ENCODE measurements at places on chromosomes 11 and 22. TPM values are rescaled to one million over a fixed set of nuclear protein-coding genes. Genes with fewer than 3 reads are reported as not detected.

The SORL1 gene
- total RNA-seq, result 7.6 TPM

The POU2AF1 gene
- total RNA-seq, result 2.9 TPM

The CLDN5 gene
- total RNA-seq, result 65.7 TPM

The MMP7 gene
- 13.8 TPM for total RNA-seq

The OR6A2 gene
- total RNA-seq, result 1.0 TPM

The CECR2 gene
- total RNA-seq, result 6.3 TPM

The NXPE2 gene
- total RNA-seq, result not detected

The PGM2L1 gene
- 1.0 TPM for total RNA-seq

The SYTL2 gene
- 77.4 TPM for total RNA-seq

DNA sequence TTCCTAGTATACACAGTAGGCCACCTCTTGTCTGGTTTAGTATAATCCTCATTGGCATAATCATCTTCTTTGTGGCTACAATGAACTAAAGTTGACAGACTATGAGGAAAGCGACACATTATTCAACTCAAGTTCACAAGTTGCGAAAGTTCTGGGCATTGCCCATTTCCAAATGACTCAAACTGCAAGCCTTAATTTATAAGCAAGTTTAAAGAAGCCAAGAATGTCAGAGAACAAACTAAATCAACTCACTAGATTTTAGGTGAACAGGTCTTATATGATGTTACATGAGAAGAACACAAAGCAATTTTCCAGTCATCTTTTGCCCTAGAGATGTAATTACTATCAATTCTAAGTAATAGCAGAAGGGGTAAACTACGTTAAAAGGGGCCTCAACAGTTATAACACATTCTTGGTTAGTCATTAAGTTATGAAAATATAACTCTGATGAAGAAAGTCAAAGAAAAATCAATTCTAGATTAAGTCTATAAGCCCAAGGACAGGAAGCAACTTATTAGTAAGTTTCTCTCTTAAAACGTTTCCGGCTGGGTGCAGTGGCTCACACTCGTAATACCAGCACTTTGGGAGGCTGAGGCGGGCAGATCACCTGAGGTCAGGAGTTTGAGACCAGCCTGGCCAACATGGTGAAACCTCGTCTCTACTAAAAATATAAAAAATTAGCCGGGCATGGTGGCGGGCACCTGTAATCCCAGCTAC lies 21.5 kb downstream of the PICALM start:
- no peak for DNase-seq

DNA sequence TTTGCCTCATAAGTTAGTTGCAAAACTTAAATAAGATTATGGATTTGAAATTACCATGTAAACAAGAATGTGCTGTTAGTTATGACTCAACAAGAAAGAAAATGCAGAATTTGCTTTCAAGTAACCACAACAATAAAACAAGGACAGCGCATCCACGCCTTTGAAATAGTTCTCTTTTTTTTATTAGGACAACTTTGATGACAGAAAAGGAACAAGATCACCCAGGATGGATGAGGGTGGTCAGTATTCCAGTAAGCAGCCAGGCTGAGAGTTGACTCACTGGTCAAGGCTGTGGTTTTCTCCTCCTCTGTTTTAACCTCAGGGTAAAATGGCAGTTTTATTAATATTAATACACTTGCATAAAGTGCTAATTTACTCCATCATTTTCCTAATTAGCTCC lies 544.4 kb downstream of the OPCML start:
- no peak for DNase-seq

GRCh38 chr11:104765401-104766095 lies 132.7 kb downstream of the CASP12 start:
- DNase-seq, result no peak

GRCh38 chr11:124788521-124788920 lies 11.7 kb downstream of the MSANTD2 start:
- DNase-seq, result no peak

DNA sequence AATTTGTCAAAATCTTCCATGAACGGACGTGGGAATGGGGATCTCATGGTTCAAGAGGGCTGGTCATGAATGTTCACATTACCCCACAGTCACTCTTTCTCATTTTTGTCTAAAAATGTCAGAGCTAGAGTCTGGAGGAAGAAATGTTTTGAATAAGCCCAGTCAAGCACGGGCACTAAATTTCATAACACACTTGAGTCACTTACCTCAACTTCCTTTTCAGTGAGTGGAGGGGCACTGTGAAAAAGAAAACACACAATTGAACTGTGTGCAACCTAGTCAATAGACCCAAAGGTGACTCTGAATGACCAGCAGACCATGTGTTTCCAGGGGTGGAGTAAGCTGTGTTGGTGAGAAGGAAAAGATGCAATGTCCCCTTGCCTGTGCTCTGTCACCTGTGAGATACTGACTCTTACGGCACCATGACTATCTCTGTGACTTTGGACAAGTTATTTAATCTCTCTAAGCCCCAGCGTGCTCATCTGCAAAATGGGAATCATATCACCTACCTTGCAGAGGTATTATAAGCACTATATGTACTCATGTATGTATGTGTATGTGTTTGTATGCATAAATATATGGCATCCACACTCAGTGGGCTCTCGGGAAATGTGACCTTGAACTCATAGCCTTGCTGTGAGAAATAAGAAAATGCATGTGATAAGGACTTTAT lies 38.2 kb upstream of the LYVE1 start:
- no peak for DNase-seq

DNA sequence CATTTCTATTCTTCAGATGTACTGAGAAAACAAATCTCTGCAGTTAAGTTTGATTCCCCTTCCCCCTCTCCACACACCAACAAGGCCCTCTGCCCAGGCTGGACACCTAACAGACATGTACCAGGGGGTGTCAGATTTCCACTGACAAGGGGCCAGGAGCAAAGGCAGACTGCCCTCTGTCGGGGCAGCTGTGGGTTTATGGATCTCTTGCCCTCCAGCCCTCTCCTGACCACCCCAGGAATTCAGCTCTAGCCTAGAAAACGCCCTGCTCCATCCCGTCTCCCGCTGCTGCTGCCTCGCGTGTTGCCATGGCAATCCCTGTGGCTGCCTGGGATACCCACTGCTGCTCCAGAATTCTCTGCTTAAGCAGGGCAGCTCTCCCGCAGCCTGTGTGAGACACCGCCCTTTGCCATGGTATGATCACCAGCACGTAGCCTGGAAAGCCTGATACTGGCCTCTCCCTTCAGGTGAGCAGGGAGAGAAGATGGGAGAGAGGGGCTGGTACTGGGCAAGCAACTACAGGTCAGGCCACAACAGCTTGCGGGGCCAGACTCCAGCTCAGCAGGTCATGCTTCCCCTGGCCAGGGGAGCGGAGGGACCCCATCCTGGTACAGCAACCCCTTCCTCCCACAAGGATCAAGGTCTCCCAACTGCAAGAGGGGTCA lies 41.6 kb downstream of the BUD13 start:
- DNase-seq, result no peak

GRCh38 chr11:80122211-80122610 lies 681.4 kb upstream of the TENM4 start:
- DNase-seq, result no peak

DNA sequence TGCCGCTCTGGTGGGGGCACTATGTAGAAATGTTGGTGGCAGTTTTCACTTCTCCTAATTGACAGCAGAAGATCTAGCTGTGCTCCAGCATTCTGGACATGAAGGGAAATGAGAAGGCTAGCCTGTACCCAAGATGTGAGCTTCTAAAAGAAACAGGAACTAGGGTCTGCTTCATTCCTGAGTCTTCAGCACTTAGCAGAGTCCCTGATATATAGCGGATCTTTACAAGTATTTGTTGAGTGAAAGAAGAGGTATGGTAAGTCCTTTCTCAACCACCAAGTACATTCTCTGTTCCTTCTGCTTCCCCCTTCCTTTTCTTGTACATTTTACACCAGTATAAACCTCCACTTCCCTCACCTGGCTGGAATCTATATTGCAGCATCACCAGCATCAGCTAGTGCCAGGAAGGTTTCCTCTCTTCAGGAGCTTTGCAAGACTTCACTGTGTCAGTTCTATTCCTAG lies 408.3 kb upstream of the CADM1 start:
- no peak for DNase-seq

- no peak for DNase-seq
These were observed 77.2 kb downstream of the PRR5L start for GRCh38 chr11:36373016-36374010.

GRCh38 chr11:47131136-47131535 lies 45.5 kb downstream of the ARFGAP2 start:
- no peak for DNase-seq

DNA sequence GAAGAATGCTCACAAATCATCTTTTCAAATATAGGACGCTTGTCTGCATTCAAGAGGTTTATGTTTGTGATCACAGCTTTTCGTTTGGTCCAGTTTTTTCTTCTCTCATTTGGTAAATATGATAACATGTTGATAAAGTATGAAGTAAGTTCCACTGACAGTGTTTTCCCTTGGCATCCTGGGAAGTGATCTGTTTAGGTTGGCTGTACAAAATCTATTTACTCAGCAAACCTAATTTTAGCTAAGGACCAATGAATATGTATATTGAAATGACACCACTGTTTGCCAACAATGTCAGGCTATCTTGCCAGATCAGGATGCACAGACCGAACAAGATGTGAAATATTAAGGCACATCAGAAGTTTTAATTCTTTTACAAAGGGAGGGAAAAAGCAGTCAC lies 1230.8 kb downstream of the LRRC4C start:
- DNase-seq, result no peak

- DNase-seq, result no peak
These were observed 17.2 kb upstream of the THRSP start for GRCh38 chr11:78046486-78046854.

DNA sequence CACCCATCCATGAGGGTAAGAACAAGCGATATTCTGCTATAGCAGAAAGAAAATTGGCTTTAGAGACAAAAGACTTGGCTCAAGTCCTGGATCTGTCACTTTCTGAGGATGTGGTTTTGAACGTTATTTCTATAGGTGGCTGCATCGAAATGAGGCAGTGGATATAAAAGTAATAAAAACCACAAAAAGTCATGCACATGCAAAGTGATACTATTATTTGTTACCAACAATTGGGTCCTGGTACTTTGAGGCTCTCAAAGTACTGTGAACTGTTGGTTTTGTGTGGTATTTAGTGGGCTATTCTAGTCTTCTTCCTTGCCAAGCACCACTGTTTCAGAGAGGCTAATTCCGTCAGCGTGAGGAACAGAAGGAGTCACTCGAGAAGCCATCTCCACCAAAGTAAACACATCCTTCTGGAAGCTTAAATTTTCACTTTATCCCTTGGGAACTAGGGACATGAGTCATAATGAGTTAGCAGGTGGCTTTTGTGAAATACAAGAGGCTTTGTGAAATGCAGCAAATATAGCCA lies 13.1 kb downstream of the UBASH3B start:
- no peak for DNase-seq

GRCh38 chr11:123292647-123293046 lies 97.6 kb upstream of the CLMP start:
- DNase-seq, result no peak

- DNase-seq, result no peak
These were observed 68.9 kb downstream of the MYO7A start for GRCh38 chr11:77196961-77197360.

GRCh38 chr22:38398609-38399461 lies 56.2 kb downstream of the KCNJ4 start:
- DNase-seq, result peak; percentile 88

DNA sequence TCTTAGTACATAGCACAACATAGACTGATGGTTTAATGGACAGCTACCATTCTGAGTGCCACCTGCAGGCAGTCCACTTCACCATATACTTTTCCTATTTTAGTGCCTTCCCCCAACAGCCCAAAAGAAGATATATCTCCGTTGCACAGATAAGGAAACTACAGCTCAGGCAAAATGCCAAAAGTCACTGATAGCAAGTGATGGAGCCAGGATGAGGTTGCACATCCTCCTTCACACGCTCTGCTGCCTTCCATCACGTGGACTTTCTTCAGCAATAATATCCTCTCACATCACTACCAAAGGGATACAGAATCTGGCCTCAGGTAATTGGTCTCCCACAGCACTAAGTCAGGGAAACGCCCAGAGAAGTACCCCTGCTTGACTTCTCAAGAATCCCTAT lies 7.5 kb downstream of the TCF20 start:
- no peak for DNase-seq

DNA sequence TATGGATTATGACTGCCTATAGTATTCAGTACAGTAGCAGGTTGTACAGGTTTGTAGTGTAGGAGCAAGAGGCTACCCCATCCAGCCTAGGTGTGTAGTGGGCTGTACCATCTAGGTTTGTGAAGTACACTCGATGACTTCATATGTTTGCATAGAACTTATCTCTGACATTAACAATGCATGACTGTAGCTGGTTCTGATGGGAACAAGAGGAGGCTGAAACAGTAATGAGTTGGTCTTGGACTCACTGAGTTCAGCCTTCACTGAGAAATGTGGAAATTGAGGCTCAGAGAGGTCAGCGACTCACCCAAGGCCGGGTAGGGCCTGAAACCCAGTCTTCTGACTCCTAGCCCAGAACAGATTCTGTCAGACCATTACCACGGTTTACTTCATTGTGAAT lies 13.0 kb downstream of the MYO7A start:
- DNase-seq, result no peak

DNA sequence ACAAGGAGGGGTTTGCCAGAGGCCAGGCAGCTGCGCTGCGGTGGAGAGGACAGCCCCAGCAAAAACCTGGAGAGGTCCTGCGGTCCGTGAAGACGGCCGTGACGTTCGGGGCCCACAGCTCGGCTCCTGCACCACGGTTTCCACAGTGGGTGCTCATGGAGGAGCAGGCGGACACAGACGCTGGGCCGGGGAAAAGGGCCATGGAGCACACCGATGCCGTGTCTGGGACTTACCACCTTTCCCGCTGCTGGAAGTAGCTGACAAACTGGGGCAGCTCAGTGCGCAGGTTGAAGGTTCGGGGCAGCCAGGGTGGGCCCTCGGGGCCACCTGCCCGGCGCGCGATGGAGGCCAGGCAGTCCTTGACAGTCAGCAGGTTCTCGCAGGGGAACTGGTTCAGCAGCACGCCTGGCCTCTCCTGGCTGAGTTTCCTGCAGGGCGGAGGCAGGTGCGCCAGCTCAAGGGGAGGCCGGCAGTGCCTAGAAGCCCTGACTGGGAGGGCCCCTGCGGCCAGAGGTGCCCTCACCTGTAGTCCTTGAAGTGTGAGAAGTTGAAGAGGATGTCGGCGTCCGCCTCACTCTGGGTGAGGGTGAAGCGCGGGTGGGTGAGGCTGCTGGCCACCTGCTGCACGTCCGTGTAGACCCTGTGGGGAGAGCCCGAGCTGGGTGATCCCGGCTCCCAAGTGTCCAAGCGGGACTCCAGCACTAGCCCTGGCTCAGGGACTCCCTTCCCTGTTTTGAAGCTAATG lies 12.8 kb downstream of the TTLL12 start:
- DNase-seq, result no peak

DNA sequence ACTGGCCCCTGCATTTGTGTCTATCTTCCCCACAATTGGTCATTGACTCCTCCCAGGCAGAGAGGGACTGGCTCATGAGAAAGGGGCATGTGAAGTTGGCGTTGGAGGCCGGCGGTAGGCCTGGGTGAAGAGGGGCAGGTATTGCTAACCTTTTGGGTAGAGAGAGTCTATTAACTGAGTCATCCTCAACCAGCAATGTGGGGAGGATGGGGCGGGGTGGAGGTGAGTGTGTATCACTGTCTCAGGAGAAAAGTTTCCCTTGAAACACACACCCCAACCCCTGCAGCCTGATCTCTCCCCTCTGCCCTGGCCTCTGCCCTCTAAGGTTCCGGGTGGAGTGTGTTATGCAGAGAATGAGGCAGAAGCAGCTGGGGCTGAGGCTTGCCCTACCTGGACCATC lies 60.1 kb upstream of the PHF21B start:
- no peak for DNase-seq

- DNase-seq, result no peak
These were observed 68.5 kb upstream of the C11orf58 start for GRCh38 chr11:16669799-16670415.

GRCh38 chr22:39319284-39320022 lies at the start of gene RPL3:
Gene RPL3 (minus strand): TSS chr22:39319623. CDS start chr22:39319597, 26 bp downstream.
- peak; percentile 98 for DNase-seq

Data from uterus (tissue), 4 donors.